ENCODE measurements at places on chromosomes 16 and 17.

GRCh38 chr17:58587713-58588117 is 73.3 kb upstream of the MTMR4 start:
- DNase-seq = peak; percentile 29

DNA sequence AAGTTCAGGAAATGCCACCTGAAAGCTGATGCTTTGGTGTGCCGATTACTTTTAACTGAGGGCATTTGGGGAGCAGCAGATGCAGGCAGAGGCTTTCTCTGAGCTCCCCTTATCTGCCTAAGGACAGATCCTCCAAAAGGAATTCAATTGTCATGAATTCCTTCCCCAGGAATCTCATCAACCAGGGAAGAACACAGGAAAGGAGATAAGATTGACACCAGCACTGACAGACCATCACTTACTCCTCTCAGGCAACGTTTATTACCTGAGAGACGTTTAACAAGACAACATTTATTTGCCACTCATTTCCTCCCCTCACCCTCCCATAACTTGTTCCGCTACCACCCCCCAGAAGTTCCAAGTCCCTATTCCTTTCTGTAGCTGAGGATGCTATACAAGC is 17.6 kb upstream of the CDRT4 start:
- no peak for DNase-seq

DNA sequence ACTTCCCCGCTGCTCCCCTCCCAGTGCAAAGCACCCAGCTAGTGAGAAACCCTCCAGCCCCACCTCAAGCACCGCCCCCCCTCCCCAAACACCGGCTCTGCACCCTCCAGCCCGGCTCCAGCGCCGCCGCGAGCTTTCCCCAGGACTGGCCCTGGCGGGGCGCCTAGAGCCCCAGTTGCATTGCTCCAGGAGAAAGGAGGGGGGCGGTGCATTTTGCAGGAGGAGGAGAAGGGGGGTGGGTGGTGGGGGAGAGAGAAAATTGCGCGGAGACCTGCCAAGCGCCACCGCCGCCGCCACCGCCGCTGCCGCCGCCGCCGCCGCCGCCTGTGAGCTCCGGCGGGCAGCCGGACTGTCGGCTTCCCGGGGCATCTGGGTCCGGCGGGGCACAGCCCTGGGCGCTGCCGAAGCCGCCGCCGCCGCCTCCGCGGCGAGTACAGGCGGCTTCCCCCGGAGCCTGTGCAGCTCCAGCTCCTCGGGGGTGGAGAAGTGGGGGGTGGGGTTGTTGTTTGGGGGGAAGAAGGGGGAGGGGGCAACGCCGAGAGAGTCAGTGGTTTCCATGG is 333 bp upstream of the NOG start:
- peak; percentile 43 for DNase-seq

DNA sequence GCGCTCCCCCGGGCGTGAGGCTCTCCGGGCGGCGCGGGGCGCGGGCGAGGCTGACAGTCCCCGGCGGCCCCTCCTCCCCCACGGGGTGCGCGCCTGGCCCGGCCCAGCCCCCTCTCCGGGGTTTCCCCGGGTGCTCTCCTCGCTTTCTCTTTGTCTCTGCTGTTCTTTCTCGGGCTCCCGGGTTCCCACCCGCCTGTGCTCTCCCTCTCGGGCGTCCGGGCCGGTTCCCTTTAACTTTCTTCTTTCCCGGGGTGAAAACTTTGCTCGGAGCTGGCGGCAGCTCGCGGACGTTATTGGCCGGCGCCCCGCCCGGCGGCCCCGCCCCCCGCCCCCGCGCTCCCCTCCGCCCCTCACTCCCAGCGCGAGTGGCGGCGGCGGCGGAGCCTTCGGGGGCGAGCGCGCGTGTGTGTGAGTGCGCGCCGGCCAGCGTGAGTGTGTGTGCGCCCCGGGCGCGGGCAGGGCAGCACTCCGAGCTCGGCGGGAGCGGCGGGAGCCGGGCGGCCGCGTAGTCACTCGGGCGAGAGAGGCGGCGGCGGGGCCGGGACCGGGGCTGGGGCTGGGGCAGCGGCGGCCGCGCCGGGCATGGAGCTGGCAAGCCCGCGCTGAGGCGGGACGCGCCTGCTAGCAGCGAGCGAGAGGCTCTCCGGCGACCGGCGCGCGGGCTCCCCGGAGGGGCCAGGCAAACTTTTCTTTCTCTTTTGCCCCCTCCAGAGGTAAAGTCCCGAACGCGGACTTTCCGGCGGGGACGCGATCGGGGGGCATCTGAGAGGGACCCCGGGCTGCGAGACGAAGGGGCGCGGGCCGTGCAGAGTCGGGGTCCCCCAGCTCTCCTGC is at the start of gene NTN1:
Gene NTN1, plus strand, starts transcription at position 353 of the 834 bp plus-strand sequence. CDS start 864 bp downstream, outside the sequence.
- peak; percentile 74 for DNase-seq

DNA sequence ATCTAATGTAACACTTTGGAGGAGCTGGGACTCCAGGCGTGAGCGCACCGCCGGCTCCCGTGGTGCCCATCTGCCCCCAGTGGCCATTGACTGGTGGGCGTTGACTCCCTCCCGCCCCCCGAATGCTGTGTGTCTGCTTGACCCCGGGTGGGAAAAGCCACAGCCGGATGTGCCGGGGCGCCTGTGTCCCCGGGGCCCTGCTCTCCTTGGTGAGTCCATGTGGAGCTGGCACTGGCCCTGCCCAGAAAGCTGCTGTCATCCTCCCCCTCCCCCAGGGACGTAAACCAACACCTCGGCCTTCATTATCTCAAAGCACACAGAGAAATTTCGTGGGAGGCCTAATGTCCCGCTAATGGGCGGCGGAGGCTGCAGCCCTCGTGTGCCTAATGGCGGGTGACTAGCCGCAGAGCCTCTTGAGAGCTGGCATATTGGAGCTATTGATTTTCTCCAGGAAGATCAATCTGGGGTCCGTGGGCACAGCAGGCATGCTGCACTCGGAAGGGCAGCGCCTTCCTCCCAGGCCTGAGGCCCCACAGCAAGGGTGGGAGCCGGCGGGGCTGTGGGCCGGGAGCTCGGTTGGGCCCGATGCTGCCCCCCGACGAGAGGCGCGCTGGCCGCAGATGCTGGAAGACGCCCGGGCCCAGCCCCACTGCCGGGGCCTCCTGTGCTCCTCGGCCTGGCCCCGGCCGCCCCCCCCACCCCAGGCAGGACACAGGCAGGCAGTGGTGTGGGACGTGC is 4.0 kb upstream of the PERCC1 start:
- peak; percentile 31 for DNase-seq

DNA sequence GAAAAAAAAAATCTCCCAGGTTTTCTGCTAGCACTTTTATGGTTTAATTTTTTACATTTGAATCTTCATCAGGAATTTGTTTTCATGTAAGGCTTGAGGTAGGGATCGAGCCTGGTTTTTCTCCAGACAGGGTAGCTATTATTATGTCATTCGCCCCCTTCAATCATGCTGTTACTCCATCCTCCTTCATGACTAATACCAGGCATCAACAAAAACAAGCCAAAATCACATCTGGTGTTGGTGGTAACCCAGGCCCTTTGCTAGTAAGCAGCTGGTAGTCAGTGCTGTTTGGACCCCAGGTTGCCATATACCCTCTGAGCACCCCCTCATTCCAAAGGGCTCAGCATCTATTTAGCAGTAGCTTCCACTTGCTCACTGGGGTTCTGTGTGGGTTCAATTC is 29.5 kb downstream of the DRC3 start:
- no peak for DNase-seq

DNA sequence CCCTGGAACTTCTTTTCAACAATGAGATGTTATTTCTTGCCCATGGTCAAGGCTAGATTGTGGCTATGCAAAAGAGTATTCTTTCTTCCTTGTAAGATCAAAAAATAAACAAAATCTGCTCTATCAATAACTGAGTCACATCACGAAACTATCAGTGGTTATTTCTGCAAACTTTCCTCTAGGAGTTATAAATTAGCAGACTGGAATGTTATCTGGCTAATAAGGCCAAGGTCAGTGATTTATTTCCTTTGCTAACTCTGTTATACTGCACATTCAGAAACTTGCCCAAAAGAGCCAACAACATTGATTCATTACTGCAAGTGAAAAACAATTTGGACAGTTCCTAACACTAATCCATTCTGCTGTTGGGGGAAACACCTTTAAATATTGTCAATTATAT is 5.0 kb downstream of the ARL6IP1 start:
- DNase-seq = no peak

DNA sequence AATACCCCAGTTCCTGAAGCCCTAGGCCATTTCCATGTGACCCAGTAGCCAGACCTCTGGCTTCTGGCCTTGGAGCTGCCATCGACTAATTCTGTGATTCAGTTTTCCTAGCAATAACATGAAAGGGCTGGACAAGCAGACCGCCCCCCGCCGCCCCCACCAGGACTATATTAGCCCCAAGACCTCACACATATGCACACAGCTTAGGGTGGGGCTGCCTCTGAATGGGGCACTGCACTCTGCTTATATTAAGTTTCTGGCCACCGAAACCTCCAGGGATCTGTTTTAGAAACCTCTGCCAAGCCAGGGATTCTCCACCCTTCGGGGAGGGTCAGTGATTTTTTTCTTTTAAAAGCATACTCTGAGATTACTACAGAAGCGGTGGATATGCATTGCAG is 2.3 kb downstream of the RAB11FIP4 start:
- DNase-seq = no peak

- no peak for DNase-seq
Observed at GRCh38 chr17:17028878-17029535, 13.2 kb upstream of the MPRIP start.

GRCh38 chr16:3754081-3754703 is 36.9 kb upstream of the TRAP1 start:
- no peak for DNase-seq
